Glomerular endothelial cell (primary cell): ENCODE measurements at places on chromosomes 1 and 21. TPM values are rescaled to one million over a fixed set of nuclear protein-coding genes. Genes with fewer than 3 reads are reported as not detected.

SPATA46 gene
- total RNA-seq: not detected in 2 replicates

PRAMEF6 gene
- total RNA-seq: not detected in 2 replicates

S100A14 gene
- not detected in 2 replicates for total RNA-seq

COL11A1 gene
- 0.12 TPM in 1 of 2 replicates, not detected in the other for total RNA-seq

PCBP3 gene
- 1.5 and 1.6 TPM in 2 replicates for total RNA-seq
